ENCODE measurements at places on chromosomes 1 and 21.
A peak's percentile ranks its signal among the peaks of the same experiment; 100 is the strongest.

DNA sequence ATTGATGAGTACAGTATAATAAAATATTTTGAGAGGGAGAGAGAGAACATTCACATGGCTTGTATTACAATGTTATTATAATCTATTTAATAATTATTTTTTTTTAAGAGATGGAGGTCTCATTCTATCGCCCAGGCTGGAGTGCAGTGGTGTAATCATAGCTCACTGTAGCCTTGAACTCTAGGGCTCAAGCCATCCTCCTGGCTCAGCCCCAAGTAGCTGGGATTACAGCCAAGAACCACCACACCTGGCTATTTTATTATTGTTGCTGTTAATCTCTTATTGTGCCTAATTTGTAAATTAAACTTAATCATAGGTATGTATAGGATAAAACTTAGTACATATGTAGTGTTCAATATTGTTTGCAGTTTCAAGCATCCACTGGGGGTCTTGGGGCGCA, 57.8 kb downstream of the HS2ST1 start:
- peak; percentile 14 for DNase-seq

DNA sequence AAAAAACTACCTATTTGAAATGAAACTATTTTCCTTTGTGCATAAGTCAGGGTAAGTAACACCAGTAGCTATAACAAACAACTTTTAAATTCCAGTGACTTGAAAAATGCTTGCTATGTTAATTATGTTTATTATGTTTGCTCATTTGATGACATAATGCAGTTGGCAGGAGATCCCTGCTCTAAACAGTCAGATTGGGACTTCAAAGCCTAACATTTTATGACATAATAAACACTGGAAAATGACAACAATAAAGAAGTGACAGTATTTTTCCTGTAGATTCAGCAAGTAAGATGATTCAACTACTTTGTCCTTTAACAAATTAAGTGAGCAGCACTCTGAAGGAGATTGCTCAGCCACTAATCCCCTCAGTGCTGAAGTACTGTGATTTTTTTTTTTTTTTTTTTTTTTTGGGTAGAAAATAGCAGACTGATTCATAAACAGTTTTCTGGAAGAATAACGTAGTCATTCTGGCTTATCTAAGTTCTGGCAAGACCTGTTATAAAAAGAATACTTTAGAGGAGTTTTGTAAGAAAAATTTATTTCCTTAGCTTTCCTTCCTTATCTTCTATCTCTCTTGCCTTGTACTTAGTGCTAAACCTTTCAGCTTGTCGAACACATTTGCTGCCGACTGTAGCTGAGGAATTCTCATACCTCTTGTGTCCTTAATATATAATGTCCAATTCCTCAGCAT, 207.2 kb downstream of the PTGER3 start:
- DNase-seq, result no peak

DNA sequence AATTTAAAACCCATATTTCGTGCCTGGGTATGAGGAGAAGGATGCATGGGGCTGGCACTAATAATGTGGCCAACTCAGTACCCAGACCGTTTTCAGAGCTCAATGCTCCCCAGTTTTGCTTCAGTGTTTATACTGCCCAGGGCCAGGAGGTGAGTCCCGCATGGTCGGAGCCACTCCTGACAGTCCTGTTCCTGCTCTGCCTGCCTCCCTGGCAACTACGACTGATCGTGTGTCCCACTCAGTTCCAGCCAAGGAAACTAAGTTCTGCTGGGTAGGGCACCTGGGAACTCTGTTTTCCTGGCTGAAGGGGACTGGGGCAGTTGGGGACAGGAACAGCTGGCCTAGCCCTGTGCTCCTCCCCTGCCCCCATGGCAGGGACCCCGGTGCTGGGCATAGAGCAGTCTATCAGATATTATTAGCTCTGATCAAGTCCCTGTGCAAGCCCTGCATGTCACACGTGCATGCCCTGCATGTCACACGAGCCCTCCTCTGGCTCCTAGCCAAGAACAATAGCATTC, 19.2 kb downstream of the S100A7 start:
- DNase-seq, result peak; percentile 37

- DNase-seq, result no peak
Measured at GRCh38 chr1:23574265-23574754, 15.0 kb upstream of the ID3 start.

GRCh38 chr21:44552681-44553080, 1.4 kb upstream of the KRTAP10-2 start:
- DNase-seq, result no peak
